Epithelial cell of esophagus (primary cell): ENCODE measurements at places on chromosomes 3 and 15.

DNA sequence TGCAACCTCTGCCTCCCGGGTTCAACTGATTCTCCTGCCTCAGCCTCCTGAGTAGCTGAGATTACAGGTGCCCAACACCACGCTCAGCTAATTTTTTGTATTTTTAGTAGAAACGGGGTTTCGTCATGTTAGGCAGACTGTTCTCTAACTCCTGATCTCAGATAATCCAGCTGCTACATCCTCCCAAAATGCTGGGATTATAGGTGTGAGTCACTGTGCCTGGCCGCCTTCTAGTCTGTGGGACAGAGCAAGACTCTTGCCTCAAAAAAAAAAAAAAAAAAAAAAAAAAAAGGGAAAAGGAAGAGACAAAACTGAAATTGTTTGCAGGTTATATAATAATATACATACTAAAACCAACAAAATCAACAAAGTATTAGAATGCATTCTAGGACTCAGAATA, 215.2 kb downstream of the PCCB start:
- DNase-seq, result no peak

GRCh38 chr15:53693729-53694475, 65.6 kb downstream of the WDR72 start:
- peak; percentile 30 for DNase-seq

- DNase-seq, result peak; percentile 7
These were observed 360.8 kb downstream of the CHST2 start for GRCh38 chr3:143480344-143480743.

DNA sequence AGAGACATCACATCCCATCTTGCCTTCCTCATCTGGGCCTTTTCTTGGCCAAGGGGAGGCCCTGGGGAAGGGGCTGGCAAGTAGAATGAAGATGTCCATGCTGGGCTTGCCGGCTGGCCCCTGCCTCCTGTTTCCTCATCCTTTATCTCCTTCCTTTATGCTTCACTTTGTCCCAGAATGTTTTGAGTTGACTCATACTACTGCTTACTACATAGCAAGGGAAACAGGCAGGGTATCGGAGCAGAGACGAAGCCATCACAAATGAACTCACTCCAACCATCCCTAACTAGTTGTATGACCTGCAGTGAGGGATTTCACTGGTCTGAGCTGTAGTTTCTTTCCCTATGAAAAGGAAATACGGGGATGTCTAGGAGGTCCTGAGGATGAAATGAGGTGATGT, 66.0 kb downstream of the CHDH start:
- peak; percentile 2 for DNase-seq

- no peak for DNase-seq
These were observed 190.6 kb downstream of the TCF12 start for GRCh38 chr15:57109005-57109404.
